ENCODE measurements at places on chromosomes 12 and 14.

GRCh38 chr14:57389646-57390036 lies 745 bp upstream of the NAA30 start:
- DNase-seq, result no peak

DNA sequence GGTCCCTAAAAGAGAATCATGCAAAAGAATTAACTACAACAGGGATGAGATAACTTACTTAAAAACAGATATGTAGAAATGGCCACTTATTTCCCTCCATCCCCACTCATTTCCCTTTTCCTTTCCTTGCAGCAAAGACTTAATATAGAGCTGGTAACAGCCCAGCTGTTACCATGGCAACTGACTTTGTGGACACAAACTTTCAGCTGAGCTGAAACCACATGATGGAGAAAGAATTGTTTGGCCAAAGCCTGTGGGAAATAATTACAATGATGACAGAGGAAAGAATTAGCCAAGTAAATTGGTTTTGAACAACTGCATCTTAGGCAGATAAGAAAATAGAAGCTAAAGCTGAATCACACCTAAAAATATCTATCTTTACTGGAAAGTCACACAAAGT lies 364.9 kb downstream of the GALC start:
- DNase-seq, result no peak

GRCh38 chr12:124913474-124914391 lies 717 bp downstream of the UBC start:
- no peak for DNase-seq

DNA sequence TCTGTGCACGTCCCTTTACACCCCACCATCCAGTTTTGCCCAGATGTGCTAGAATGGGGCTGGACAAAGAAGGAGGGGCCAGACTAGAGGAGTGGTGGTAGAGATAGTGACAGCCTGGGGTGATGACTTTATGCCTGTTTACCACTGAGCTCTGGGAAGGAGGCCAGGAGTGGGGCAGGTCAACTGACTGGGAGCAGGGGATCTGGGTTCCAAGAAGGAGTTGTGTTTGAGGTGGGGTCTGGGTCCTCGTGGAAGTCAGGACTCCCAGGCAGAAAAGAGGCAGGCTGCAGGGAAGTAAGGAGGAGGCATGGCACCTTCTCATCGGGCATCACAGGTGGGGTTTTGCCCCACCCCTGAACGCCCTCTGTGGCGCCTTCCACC lies 315 bp downstream of the LTB4R2 start:
- no peak for DNase-seq

DNA sequence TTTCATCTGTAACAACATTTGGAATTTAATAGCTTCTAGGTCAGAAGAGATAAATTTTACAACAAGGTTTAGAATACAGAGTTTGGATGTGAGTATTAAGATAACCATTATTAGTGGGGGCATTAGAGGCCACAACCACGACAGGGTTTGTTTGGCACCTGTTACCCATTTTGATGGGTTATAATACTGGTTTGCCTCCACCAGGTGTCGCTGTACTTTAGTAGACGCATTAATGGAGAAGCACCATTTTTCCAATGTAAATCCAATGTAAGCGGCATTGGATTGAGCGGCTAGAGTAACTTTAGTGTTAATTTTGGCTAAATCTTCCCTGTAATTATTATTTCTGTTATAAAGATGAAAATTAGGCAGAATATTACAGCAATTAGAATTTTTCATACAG lies 136.2 kb downstream of the SLCO1B3 start:
- peak; percentile 71 for DNase-seq

- DNase-seq, result no peak
Measured at GRCh38 chr12:15173142-15173541, 48.1 kb downstream of the RERG start.

GRCh38 chr14:103920981-103921854 lies 7.0 kb upstream of the TDRD9 start:
- peak; percentile 73 for DNase-seq

DNA sequence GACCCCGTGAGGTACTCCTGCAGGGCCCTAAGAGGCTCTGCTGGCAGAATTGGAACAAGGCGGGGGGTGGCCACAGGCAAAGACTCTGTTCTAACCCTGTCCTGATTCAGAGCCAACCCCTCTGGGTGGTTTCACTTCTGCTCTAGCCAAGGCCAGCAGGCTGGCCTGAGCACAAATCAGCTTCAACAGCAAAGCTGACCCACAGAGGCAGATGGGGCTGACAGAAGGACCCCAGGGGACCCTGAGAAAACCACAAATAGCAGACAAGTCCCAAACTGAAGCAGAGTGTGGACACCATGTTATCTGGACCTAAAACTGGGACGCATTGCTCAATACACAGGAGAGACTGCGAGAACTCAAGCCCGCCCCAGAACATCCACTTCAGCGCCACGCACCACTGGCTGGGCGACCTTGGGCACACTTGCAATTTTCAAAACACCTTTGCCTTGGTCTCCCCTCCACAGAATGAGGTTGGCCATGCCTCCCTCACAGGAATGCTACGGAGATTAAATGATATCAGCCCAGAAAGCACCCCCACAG lies 76.4 kb upstream of the DICER1 start:
- no peak for DNase-seq
